ENCODE measurements at places on chromosomes 2 and 18. TPM values are rescaled to one million over a fixed set of nuclear protein-coding genes. Genes with fewer than 3 reads are reported as not detected.
A peak's percentile ranks its signal among the peaks of the same experiment; 100 is the strongest.

Gene PUM2
- total RNA-seq: 110 TPM

GRCh38 chr2:120454654-120455385 lies 108.9 kb downstream of the INHBB start:
- no peaks in the 10 kb centered on the region for H3K4me1 ChIP-seq
- H3K27ac ChIP-seq: no peak overlapping the region
- peaks cover 70% of the 10 kb centered on the region for H3K27me3 ChIP-seq
- DNase-seq: no peak
- H3K36me3 ChIP-seq: peaks cover 8% of the 10 kb centered on the region

GRCh38 chr2:128237081-128237534 lies 81.6 kb downstream of the HS6ST1 start:
- peak overlapping the region; percentile 32 for H3K4me3 ChIP-seq
- peaks cover 5% of the 10 kb centered on the region for H3K27me3 ChIP-seq

DNA sequence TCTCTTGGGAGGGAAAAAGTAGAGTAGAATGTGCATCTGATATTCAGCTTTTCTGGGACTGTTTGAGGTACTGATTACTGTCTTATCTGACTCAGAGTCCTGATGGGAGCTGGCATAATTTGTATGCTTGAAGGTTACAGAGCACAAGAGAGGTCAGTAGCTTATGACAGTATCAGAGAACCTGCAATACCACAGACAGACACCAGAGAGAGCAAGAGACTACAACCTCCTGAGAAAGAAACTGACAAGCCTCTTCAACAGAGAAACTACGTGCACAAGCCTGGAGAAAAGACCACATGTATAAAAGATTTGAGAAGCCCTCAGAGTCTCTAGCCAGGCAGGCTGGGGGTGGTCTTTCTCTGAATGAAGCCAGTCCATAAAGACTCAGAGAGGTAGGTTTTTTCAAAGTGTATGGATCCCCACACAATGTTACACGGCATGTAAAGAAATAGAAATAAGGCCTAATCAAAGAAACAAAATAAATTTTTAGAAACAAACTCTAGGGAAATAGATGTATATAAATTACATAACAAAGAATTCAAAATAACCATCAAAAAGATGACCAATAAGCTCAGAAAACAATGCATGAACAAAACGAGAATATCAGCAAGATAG lies 568.3 kb downstream of the LRRTM4 start:
- H3K4me3 ChIP-seq: no peak overlapping the region
- no peak overlapping the region for H3K27ac ChIP-seq
- peak; percentile 57 for DNase-seq
- H3K36me3 ChIP-seq: no peaks in the 10 kb centered on the region

- no peaks in the 10 kb centered on the region for H3K27me3 ChIP-seq
- H3K4me3 ChIP-seq: no peak overlapping the region
- H3K36me3 ChIP-seq: no peaks in the 10 kb centered on the region
- no peak for DNase-seq
- peak overlapping the region; percentile 78 for H3K27ac ChIP-seq
- peaks cover 4% of the 10 kb centered on the region for H3K4me1 ChIP-seq
Observed at GRCh38 chr2:96099861-96100798, 16.2 kb downstream of the ADRA2B start.

GRCh38 chr2:29117636-29118303 lies 2.6 kb downstream of the CLIP4 start:
- no peak overlapping the region for H3K27ac ChIP-seq
- H3K36me3 ChIP-seq: no peaks in the 10 kb centered on the region
- no peak for DNase-seq
- peaks cover 26% of the 10 kb centered on the region for H3K4me1 ChIP-seq
- H3K27me3 ChIP-seq: peaks cover 15% of the 10 kb centered on the region

- H3K27me3 ChIP-seq: no peaks in the 10 kb centered on the region
- no peak overlapping the region for H3K4me3 ChIP-seq
- no peak overlapping the region for H3K27ac ChIP-seq
Observed at GRCh38 chr2:42876326-42876751, 84.0 kb upstream of the HAAO start.

- no peaks in the 10 kb centered on the region for H3K27me3 ChIP-seq
- H3K4me1 ChIP-seq: peaks cover 9% of the 10 kb centered on the region
- DNase-seq: no peak
- no peak overlapping the region for H3K27ac ChIP-seq
- no peak overlapping the region for H3K4me3 ChIP-seq
Observed at GRCh38 chr2:64905338-64906024, 83.7 kb upstream of the SLC1A4 start.

- H3K4me1 ChIP-seq: peaks cover 69% of the 10 kb centered on the region
- H3K36me3 ChIP-seq: peaks cover 25% of the 10 kb centered on the region
- H3K4me3 ChIP-seq: peak overlapping the region; percentile 48
- no peaks in the 10 kb centered on the region for H3K27me3 ChIP-seq
- DNase-seq: no peak
Observed at GRCh38 chr2:105749583-105750400, 5.1 kb downstream of the NCK2 start.

GRCh38 chr2:9821805-9822445 lies 21.3 kb upstream of the TAF1B start:
- H3K4me1 ChIP-seq: no peaks in the 10 kb centered on the region
- no peak overlapping the region for H3K27ac ChIP-seq
- DNase-seq: no peak
- peaks cover 6% of the 10 kb centered on the region for H3K27me3 ChIP-seq
- no peak overlapping the region for H3K4me3 ChIP-seq

DNA sequence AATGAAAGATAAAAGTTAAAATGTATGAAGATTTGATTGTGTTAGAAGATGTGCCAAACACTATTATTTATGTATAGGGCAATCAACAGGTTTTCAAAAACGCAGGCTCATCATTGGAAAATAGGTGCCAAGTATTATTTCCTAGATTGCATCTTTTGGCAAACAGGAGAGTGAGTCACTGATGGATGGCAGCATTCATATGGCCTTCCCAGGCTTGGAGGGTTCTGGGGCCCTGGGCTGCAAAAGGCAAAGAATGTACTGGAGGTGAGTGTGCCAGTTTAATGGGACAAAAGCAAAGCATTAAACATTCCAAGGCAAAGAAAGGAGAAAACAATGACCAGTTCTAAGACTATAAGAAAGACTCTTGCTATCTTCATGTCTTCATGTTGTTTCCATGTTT lies 379.4 kb downstream of the RIT2 start:
- peaks cover 2% of the 10 kb centered on the region for H3K36me3 ChIP-seq
- no peak overlapping the region for H3K27ac ChIP-seq
- no peak overlapping the region for H3K4me3 ChIP-seq
- no peaks in the 10 kb centered on the region for H3K27me3 ChIP-seq

GRCh38 chr18:60981682-60982328 lies 351.4 kb upstream of the CDH20 start:
- no peaks in the 10 kb centered on the region for H3K36me3 ChIP-seq
- H3K27me3 ChIP-seq: no peaks in the 10 kb centered on the region
- no peak for DNase-seq
- peaks cover 4% of the 10 kb centered on the region for H3K4me1 ChIP-seq

Gene SLC9A4
- not detected for total RNA-seq

DNA sequence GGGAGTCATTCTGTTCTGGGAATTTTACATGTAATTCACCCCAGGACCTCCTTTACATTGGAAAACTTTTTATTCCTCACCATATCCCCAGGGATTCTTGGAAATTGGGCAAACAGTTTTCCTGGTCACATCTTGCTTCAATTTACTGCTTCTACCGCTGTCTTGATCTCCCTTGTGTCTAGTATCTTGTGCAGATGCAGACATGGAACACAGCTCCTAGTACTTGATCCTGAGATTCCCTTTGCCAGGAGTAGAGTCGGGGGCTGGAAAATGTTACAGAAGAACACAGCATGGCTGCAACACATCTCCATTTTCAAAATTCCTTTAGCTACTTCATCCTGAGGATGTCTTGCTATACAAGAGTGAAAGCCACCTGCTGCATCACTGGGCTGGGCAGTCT lies 472.8 kb downstream of the PLCL1 start:
- H3K4me1 ChIP-seq: no peaks in the 10 kb centered on the region
- no peak for DNase-seq
- no peaks in the 10 kb centered on the region for H3K27me3 ChIP-seq
- H3K36me3 ChIP-seq: no peaks in the 10 kb centered on the region

Gene STAT4
- 1.0 TPM for total RNA-seq

Gene RNU2-63P
- total RNA-seq: 24.6 TPM

GRCh38 chr2:31066086-31066485 lies 72.2 kb downstream of the GALNT14 start:
- no peak for DNase-seq
- H3K27ac ChIP-seq: peak overlapping the region; percentile 27
- H3K27me3 ChIP-seq: peaks cover 5% of the 10 kb centered on the region
- H3K4me3 ChIP-seq: no peak overlapping the region
- H3K36me3 ChIP-seq: no peaks in the 10 kb centered on the region
- H3K4me1 ChIP-seq: no peaks in the 10 kb centered on the region

Gene ARHGAP28
- total RNA-seq: 20.2 TPM

Gene BOLL
- total RNA-seq: not detected

Gene LRRC30
- total RNA-seq: not detected

DNA sequence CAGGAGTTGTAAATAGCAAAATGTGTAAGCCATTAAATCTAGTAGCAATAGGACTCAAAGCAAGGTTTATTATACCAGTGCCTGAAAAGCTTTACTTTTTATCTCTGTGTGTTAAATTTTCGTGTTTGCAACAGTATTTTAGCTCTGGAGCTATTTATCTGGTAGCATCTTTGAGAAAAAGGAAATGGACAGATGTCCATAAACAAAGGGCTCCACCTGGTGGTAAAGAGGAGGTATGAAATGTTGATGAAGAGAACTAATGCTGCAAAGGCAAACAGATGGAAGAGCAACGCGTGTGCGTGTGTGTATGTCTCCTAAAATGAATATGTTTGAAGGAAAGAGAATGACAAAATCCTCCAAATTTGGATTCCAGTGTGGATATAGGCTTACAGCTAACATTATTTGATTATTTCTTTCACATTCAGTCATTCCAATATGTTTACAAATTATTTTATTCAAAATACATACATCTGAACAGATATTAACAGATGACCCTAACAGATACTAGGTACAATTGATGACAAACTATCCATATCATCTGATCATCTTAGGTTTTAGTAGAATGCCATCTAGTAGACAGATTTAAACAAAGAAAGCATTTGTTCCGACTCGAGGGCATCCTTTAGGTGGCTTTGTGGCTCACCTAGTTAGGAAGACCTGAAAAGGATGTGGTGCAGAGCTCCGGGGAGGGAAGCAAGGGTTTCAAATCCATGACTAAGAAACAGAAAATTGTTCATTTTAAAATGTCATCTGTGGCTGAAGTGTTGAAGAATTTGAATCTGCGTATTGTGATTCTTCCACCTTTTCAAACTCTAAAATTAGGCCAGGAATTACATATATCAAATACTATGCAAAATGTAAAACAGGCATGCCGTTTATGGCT lies 383.3 kb downstream of the MTX2 start:
- H3K4me3 ChIP-seq: no peak overlapping the region
- H3K27me3 ChIP-seq: peaks cover 86% of the 10 kb centered on the region
- H3K4me1 ChIP-seq: peaks cover 3% of the 10 kb centered on the region
- H3K27ac ChIP-seq: no peak overlapping the region

GRCh38 chr2:172821370-172822338 lies 86.0 kb downstream of the RAPGEF4 start:
- no peaks in the 10 kb centered on the region for H3K27me3 ChIP-seq
- H3K27ac ChIP-seq: no peak overlapping the region
- H3K36me3 ChIP-seq: no peaks in the 10 kb centered on the region
- DNase-seq: no peak
- H3K4me3 ChIP-seq: no peak overlapping the region

- no peaks in the 10 kb centered on the region for H3K36me3 ChIP-seq
- peaks cover 58% of the 10 kb centered on the region for H3K27me3 ChIP-seq
- H3K4me1 ChIP-seq: peaks cover 9% of the 10 kb centered on the region
- H3K4me3 ChIP-seq: no peak overlapping the region
- peak overlapping the region; percentile 78 for H3K27ac ChIP-seq
Observed at GRCh38 chr2:242085941-242086621, 216.6 kb downstream of the RTP5 start.

- peaks cover 6% of the 10 kb centered on the region for H3K4me1 ChIP-seq
- no peaks in the 10 kb centered on the region for H3K36me3 ChIP-seq
- H3K27me3 ChIP-seq: no peaks in the 10 kb centered on the region
- no peak for DNase-seq
- no peak overlapping the region for H3K4me3 ChIP-seq
Observed at GRCh38 chr2:15048000-15048399, 415.5 kb downstream of the LRATD1 start.

DNA sequence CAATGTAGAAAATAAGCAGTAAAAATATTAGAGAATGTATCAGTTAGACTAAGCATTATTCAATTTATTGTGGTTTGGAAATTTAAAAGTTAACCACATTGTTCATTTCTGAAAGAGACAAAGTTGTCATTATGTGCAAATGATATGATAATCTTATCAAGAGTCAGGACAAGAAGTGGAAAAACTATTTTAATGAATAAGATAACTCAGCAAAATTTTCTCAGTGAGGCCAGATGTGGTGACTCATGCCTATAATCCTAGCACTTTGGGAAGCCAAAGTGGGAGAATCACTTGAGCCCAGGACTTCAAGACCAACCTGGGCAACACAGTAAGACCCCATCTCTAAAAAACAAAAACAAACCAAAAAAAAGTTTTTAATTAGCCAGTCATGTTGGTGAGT lies 39.5 kb upstream of the CERS6 start:
- no peaks in the 10 kb centered on the region for H3K4me1 ChIP-seq
- H3K27me3 ChIP-seq: no peaks in the 10 kb centered on the region
- H3K4me3 ChIP-seq: no peak overlapping the region
- H3K27ac ChIP-seq: no peak overlapping the region
- DNase-seq: no peak
- peaks cover 5% of the 10 kb centered on the region for H3K36me3 ChIP-seq

- H3K27ac ChIP-seq: no peak overlapping the region
- DNase-seq: no peak
- no peaks in the 10 kb centered on the region for H3K4me1 ChIP-seq
- H3K4me3 ChIP-seq: no peak overlapping the region
- H3K36me3 ChIP-seq: peaks cover 15% of the 10 kb centered on the region
- no peaks in the 10 kb centered on the region for H3K27me3 ChIP-seq
Observed at GRCh38 chr2:216057688-216058193, 23.9 kb downstream of the PECR start.

Gene CYP27C1
- 10.1 TPM for total RNA-seq

DNA sequence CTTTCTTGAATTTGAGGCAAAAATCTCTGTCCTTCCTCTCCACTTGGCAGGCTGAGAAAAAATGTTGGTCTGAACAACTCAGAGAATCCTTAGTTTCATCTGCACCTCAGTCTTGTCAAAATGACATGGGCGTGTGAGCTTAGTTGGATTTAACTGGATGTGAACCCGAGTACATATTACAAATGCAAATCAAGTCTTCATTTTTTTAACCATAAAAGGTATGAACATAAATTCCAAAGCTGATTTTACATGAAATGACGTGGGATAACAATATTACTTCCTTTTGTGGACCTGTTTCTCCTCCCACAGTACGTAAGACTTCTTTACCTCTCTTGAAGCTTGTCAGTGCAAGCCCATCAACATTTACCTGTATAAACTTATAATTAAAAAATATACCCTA lies 32.6 kb upstream of the RND3 start:
- H3K27ac ChIP-seq: no peak overlapping the region
- peaks cover 8% of the 10 kb centered on the region for H3K36me3 ChIP-seq
- H3K27me3 ChIP-seq: no peaks in the 10 kb centered on the region
